ENCODE measurements at places on chromosomes 2 and 18.
A peak's percentile ranks its signal among the peaks of the same experiment; 100 is the strongest.

GRCh38 chr2:6301426-6301825 lies 564.3 kb downstream of the CMPK2 start:
- DNase-seq, result no peak

- DNase-seq, result no peak
Observed at GRCh38 chr2:235287375-235287733, 206.5 kb upstream of the AGAP1 start.

- DNase-seq, result no peak
Observed at GRCh38 chr2:31660812-31661335, 80.1 kb upstream of the SRD5A2 start.

DNA sequence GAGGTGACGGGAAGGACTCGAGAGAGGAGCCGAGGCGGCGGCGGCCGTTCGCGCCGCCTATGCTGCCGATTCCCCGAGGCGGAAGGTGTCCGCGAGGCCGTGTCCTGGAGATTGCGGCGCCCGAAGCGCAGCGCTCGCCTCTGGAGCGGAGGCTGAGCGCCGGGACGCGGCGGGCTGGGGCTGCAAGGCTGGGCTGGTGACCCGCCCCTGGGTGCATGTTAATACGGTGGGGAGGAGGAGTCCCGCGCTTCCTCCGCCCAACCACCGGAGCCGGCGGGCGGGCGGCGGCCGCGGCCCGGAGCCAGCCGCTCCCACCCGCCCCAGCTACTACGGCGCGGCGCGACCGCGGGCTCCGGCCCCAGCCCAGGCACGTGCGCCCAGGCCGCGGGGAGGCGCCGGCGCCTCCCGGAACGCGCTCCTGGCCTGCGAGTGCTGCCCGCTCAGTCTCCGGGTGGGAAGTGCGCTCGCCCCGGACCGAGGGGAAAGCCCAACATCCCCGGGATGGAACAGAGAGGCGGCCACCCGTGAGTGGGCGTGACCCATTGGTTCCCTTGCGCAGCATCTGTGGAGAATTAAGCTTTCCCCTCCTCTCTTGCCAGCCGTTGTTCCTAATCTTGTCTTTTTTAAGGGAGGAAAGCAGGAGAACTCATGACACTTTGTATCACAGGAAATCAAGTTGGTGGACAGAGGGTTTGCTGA lies at the start of gene DLGAP1:
Gene DLGAP1 (minus strand): TSS at position 195 of the 699 bp plus-strand sequence.
- DNase-seq, result no peak

GRCh38 chr2:118847762-118848172 lies 319 bp upstream of the EN1 start:
- DNase-seq, result no peak

- DNase-seq, result no peak
Observed at GRCh38 chr2:11891671-11892440, 145.4 kb downstream of the LPIN1 start.

DNA sequence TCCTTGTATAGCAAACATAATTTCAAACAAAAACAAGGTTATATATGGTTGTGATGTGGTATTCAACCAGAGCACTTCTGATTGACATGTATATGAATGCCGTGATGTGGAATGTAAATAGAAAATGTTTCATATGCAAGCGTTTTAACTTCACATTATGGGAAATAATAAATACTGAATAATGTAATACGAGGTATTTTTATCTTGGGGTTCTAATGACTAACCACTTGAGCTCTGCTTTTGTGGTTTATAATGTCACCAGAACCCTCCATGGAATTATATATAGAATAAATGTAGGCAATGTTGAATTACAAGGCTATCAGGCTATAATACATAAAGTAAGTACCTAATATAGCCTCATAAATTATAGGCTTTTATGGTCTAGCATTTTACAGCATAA lies 72.4 kb downstream of the ZNF521 start:
- no peak for DNase-seq

DNA sequence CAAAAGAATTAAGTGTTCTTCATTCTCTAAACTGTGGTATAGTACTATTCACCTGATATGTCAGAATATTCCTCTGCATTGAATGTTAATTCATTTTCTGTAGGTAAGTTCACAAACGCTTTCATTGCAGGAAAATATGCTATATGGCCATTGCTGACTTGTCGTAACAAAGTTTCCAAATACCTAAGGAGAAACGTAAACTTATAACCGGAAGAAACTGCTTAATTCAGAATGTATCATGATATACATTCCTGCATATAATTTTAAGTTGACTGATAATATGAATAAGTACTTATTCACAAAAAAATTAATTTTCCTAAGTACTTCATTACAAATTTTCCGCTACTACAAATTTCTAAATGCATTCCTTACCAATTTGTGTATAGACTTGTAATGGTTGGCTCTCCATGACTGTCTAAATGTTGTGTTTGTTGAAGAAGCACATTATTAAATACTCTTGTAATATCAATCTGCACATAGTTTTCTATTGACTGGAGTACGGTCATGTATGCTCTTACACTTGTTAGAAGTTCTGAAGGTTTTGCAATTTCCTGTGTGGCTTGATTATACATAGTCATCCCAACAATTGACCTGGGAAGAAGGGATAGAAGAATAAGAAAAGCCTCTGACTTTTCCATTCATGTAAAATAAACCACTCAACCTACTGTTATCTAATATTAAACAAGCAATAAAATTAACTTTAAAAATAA lies 85.4 kb downstream of the NCKAP1 start:
- DNase-seq, result no peak

GRCh38 chr2:16682431-16683118 lies 16.9 kb upstream of the CYRIA start:
- DNase-seq, result no peak

- no peak for DNase-seq
Observed at GRCh38 chr2:179022685-179023084, 27.3 kb downstream of the CCDC141 start.

GRCh38 chr2:215437614-215438013 lies 1.7 kb upstream of the FN1 start:
- no peak for DNase-seq

DNA sequence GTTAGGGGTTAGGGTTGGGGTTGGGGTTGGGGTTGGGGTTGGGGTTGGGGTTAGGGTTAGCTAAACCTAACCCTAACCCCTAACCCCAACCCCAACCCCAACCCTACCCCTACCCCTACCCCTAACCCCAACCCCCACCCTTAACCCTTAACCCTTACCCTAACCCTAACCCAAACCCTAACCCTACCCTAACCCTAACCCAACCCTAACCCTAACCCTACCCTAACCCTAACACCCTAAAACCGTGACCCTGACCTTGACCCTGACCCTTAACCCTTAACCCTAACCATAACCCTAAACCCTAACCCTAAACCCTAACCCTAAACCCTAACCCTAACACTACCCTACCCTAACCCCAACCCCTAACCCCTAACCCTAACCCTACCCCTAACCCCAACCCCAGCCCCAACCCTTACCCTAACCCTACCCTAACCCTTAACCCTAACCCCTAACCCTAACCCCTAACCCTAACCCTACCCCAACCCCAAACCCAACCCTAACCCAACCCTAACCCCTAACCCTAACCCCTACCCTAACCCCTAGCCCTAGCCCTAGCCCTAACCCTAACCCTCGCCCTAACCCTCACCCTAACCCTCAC lies 24.1 kb upstream of the RABL2A start:
- no peak for DNase-seq

DNA sequence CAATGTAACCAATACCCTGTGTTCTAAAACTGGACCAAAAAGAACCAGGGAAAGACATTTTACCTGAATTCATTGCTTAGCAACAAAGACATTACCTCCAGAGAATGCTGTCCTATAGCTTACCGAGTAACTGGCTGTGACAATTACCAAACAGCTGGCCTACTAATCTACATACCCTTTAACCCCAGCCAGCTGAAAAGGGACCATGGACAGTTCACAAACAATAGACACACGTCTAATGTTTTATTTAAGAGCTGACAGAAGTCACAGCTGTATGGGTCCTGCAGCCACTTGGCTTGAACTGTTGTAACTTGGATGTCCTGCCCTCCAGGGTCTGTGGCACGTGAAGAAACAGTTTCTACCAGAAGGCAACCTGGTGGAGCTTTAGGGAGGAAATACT lies 130.1 kb upstream of the EFEMP1 start:
- no peak for DNase-seq

GRCh38 chr2:98909317-98910211 lies 26.5 kb downstream of the CRACDL start:
- DNase-seq, result no peak

DNA sequence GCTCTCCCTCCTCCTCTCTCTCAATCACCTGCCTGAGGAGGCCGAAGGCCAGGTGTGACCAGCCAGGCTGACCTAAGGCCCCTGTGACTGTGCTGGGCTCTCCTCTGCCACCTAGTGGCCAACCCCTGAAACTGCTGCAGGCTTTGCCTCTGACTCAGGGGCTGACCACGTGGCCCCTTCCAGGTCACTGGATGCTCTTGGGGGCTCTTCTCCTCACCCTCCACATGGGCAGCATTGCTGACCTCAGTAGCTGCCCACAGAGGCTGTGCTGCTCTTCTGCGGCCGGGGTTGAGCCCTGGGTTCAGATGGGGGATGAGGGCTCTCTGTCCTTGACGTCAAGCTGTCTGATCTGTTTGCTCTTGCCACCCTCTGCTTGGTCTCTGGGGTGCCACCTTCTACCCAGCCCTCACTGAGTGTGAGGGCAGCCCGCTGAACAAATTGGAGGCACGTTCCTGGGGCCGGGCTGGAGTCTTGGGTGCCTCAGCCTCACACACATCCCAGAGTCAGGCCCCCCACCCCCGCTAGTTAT lies 122.7 kb downstream of the TWIST2 start:
- DNase-seq, result peak; percentile 28

DNA sequence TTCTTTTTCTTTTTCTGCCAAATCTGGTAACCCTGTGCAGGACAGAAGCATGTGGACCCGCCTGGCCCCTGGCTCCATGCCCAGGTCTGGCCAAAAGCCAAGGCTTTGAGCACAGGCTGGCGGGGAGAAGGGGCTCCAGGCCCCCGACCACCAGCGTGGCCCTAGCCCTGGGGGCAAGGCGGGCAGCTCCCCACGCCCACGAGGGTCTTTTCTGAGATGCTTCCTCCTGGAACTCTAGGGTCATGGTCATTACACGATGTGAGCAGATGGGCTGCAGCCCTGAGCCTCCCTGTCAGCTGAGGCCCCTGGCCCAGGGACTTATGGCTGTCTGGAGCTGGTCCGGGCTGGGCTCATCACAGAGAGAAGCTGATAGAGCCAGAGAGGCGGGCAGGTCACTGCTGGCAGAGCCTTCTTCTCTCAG lies 5.7 kb upstream of the OTOS start:
- DNase-seq, result no peak

GRCh38 chr2:71101656-71102055 lies 28.4 kb downstream of the MCEE start:
- DNase-seq, result no peak

- DNase-seq, result no peak
Observed at GRCh38 chr2:39094717-39095363, 26.0 kb downstream of the SOS1 start.

DNA sequence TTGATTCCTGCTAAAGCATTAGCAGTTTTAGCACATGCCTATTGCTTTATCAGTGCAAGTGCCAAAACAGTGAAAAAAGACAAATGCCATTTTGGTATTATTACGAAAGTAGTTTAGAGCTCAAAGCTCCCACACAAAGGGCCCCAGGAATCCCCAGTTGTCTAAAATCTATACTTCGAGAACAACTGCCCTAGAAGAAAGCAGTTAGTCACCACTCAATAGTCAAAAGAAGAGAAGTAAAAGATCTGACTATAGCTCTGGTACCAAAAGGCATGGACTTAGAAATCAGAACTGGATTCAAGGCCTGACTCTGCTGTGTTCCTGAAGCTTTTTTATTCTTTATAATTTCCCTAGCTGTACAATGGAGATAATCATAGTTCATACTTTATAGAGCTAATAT lies 21.8 kb downstream of the SCN3A start:
- no peak for DNase-seq

All from erythroblast (primary cell).